ENCODE measurements at places on chromosomes 7 and 10.

GRCh38 chr7:39504963-39505362, 61.2 kb upstream of the YAE1 start:
- DNase-seq, result no peak

DNA sequence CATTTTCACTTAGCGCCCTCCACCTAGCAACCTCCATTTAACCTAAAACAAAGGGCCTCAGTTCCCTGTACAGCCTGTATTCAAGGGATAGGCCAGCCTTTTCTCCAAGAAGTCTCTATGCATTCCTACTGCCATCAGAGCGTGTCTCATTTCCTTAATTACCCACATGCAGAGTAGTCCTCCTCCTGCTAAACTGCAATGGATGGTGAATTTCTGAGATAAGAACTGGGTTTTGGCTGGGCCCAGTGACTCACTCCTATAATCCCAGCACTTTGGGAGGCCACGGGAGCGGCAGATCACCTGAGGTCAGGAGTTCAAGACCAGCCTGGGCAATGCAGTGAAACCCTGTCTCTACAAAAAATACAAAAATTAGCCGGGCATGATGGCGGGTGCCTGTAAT, 71.1 kb upstream of the GPR158 start:
- no peak for DNase-seq

GRCh38 chr10:113524120-113524519, 28.7 kb upstream of the HABP2 start:
- DNase-seq, result peak; percentile 23

- no peak for DNase-seq
Observed at GRCh38 chr10:27614776-27615175, 110.7 kb downstream of the RAB18 start.

- no peak for DNase-seq
Observed at GRCh38 chr10:58992830-58993460, 183.5 kb upstream of the PHYHIPL start.

GRCh38 chr10:116948530-116948870, 56.5 kb downstream of the SHTN1 start:
- no peak for DNase-seq

- peak; percentile 18 for DNase-seq
Observed at GRCh38 chr7:102125127-102125596, 161.5 kb upstream of the SH2B2 start.

- DNase-seq, result peak; percentile 59
Observed at GRCh38 chr7:362402-363096, 72.6 kb downstream of the FOXL3 start.

- no peak for DNase-seq
Observed at GRCh38 chr10:77401683-77402082, 235.9 kb downstream of the KCNMA1 start.

DNA sequence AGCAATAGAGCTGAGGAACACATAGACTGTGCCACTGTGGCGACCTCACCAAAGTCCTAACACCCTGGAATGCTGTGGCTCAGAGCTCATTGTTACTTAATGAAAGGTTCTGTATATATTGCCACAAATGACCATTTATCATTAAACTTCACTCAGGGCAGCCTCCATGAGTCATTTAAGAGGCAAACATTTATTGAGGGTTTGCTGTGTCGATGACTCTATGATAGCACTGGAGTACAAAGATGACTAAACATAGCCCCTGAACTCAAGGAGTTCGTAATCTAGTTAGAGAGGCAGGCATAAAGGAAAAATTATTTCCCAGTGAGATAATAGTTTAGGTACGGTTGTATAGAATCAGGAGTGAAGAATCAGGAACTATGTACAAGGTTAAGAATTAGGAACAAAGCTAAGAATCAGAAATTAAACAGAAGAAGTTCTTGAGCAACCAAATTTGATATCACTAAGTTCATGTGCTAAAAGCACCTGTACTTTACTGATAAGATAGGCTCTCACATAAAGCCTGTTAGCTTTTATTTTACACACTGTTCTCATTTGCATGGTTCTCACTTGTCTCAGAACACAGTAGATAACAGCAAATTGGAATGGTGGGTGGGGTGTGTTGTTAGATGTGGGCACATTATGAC, 7.9 kb downstream of the ENTPD7 start:
- peak; percentile 54 for DNase-seq

GRCh38 chr7:79407351-79407750, 46.1 kb downstream of the MAGI2 start:
- no peak for DNase-seq

GRCh38 chr10:24605141-24605540, 118.5 kb downstream of the ARHGAP21 start:
- no peak for DNase-seq

GRCh38 chr10:69901628-69902505, 100.2 kb downstream of the COL13A1 start:
- DNase-seq, result peak; percentile 79

DNA sequence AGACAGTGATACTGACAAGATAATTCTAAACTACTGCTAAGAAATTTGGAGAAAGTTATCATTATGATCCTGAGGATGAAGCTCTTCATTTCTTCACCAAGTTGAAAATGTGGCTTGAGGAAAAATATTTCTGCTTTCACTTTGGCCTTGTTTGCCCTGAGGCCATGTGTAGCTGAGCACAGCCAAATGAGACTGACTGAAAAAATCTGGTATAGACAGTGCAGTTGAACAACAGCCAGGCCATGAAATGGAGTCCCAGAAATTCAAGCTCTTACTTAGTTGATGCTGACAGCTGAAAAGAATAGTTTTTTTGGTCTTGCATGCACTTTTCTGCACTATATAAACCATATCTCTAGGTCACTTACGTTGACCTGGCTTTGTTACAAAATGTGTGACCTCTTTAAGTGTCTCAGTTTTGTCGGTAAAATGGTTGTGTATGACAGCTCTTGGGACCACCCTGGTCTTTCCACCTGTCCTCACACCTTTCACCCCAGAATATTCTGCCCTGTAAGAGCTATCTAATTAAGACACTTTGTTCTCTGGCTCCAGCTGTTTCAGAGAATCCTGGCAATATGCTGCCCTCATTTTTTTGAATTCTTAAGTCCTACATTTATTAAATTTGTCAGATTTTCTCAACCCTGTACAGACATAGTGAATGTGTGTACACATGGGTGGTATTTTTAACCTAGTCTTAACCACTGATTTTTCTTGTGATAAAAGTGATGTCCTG, 91.3 kb downstream of the CD36 start:
- no peak for DNase-seq

DNA sequence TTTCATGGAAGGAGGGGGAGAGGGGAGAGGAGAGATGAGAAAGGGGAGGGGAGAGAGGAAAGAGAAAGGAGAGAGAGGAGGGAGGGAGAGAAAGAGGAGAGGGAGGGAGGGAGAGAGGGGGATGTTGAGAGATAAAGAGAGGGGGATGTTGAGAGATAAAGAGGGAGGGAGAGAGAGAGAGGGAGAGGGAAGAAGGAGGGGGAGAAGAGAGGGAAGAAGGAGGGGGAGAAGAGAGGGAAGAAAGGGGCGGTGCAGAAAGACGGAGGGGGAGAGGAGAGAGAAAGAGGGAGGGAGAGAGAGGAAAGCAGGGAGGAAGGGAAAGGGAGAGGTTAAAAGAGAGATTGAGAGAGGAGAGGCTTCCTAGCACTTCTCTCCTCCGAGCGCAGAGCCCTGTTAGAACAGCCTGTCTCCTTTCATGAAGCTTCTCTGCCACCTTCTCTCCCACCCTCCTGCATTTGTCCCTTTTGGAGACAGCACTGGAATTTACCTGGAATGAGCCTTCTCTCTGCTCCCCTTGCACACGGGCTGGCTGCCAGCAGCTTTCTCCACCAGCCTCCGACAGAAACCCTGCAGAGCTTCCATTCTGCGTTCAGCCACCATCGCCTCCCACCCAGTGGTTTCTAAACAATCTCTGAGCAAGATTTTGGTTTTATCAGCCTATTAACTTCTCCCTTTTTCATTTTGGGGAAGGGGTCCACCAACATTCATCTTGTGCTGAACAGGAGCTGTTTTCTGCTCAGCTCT, 74.0 kb upstream of the CARD11 start:
- DNase-seq, result no peak

GRCh38 chr10:88162852-88163251, 299.4 kb downstream of the PTEN start:
- DNase-seq, result peak; percentile 30

DNA sequence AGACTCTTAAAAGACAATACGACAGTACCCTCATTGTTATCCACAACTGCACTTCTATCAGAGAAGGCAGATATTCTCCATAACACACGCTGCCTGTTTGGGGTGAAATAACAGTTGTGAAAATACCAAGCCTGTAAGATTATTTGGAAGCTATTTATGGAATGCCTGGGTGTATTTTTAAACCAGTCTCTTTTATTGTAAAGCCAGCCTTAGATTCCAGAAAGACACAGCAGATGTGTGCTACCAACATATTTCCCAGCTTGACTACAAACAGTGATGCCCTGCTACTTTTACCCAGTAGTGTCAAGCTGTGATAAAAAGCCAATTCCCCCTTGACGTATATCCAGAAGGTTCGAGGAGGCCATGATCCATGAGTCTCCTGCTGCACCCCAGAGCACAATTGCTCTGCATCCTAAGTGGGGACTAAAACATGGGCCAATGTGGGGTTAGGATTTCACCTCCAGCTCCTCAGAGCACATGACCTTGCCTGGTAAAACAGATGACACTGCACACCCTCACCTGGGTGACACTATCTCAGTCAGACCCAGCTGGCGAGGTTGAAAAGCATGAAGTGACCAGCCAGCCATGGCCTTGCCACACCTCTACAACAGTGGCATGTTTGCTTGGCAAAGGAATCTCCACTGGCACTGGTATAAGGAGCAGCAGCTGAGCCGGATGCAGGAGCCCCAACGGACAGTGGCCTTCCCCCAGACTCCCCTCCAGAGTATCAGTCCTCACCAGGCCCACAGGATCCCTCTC, 62.2 kb downstream of the GFRA1 start:
- DNase-seq, result no peak

- no peak for DNase-seq
Observed at GRCh38 chr7:30463405-30464145, 15.0 kb downstream of the NOD1 start.

DNA sequence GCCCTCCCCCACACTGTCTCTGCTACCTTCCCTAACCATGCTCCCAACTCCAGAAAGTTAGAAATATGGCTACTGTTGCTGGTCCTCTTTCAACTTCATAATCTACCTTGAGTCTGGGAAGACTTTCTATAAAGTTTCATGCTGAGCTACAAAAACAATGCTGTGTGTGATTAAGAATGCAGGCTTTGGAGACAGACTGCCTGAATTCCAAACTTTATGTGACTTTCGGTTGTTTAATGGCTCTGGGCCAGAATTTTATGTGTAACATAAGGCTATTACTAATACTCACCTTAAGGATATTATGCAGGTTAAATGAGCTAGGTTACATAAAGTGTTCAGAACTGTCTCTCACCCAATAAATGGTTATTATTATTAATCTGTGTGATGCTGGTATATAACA, 19.1 kb downstream of the BET1 start:
- DNase-seq, result no peak

GRCh38 chr10:35460852-35461460, 124.6 kb downstream of the CCNY start:
- no peak for DNase-seq

- DNase-seq, result peak; percentile 37
Observed at GRCh38 chr7:36040679-36041078, 112.4 kb upstream of the EEPD1 start.

DNA sequence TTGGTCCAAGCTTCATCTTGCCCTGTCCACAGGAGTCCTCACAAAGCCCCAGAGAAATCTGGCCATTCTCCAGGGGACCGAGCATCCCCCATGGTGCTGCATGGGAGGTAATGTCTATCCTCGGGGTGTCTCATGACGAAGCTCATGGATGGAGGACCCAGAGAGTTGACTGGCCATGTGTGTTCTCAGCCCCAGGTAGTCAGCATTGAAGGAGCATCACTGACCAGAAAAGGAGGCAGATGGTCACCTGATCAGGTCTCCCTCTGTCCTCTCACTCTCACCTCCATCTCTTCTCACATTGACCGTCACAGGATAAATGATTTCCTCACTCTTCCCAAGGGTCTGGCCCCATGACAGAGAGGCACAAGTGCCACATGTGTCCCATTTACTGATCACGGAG, 33.4 kb upstream of the GDF10 start:
- DNase-seq, result no peak

DNA sequence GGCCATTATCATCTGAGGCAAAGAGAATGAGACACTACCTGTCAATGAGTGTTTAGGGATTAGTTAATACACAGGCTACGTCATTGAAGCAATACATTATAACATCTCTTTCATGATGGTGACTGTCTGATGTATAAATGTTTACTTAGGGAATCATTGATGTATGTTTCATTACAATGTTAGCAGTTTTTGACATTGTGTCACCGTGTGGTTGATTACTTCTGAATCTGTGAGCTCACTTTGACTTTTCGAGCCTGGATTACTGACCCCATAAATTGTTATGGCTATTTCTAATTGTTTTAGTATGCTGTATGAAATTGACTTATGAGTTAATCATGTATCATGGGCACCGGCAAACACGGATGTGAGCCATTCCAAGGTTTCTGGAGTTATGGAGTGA, 494.0 kb downstream of the MAGI2 start:
- DNase-seq, result no peak

GRCh38 chr7:108442039-108442568, 14.1 kb downstream of the NRCAM start:
- DNase-seq, result peak; percentile 71

DNA sequence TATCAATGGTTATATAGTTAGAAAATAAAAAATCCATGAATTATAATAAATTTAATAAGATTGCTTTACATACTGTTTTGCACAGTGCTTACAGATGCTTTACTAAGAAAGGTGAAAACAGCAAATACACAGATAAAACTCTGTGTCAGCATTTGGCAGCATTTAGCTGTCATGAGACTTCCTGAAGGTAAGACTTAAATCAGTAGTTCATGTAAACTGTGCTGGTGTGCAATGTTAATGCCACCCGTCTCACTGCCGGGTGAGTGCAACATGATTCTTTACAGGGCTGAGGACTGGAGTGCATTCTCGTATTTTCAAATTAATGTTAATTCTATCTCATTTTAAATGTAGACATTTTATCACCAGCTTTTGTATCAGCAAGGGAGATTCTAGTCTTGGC, 326.2 kb upstream of the POT1 start:
- no peak for DNase-seq

DNA sequence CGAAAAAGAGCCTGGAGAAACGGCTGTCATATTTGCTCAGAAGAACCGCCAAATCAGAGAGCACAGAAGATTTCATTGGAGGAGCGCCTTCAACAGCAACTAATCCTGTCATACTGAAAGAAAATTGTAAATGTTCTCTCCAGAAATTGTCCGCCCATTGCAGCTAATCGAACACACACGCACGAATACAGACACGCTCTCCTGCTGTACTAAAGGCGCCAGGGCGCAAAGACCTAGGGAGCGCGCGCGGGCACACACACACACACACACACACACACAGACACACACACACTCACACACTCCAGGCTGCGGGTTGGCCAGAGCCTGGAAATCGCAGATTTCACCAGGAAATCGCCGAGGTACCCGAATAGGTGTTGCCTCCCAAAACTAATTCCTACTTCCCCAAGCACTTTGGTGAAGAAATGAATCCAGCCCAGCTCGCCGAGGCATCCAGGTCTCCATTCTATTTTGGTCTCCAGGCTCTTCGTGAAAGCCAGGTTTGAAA, at the start of gene CHRM2:
TSS of gene CHRM2 (plus strand) at position 157 of the 505 bp plus-strand sequence. CDS start 146,214 bp downstream, outside the sequence.
- DNase-seq, result peak; percentile 6

Measured in dermis blood vessel endothelial cell (primary cell).